Lower lobe of right lung (tissue), 2 donors: ENCODE measurements at places on chromosomes 12 and 14.
A peak's percentile ranks its signal among the peaks of the same experiment; 100 is the strongest.

- no peak for DNase-seq
These were observed 119.6 kb downstream of the DERA start for GRCh38 chr12:16030744-16031143.

DNA sequence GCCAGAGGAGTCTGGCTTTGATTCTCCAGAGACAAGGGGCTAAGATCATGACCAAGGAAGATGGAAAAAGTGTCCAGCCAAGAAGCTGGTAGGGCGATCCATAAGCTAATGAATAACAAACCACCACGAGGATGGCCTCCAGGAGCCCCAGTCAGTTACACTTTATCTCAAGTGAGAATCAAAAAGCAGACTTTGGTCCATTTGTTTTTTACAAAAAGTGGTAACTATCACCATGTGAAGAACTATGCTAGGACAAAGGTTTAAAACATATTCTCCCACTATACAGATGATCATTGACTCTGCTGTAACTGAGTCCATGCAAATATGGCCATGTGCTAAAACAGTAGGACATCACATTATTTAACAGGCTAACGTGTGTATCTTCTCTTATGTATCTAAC is 13.9 kb downstream of the SETD3 start:
- no peak for DNase-seq

- no peak for DNase-seq
These were observed 619.5 kb downstream of the RERGL start for GRCh38 chr12:17470460-17470859.

GRCh38 chr12:7067096-7067495 is 6.6 kb downstream of the C1S start:
- DNase-seq = no peak

DNA sequence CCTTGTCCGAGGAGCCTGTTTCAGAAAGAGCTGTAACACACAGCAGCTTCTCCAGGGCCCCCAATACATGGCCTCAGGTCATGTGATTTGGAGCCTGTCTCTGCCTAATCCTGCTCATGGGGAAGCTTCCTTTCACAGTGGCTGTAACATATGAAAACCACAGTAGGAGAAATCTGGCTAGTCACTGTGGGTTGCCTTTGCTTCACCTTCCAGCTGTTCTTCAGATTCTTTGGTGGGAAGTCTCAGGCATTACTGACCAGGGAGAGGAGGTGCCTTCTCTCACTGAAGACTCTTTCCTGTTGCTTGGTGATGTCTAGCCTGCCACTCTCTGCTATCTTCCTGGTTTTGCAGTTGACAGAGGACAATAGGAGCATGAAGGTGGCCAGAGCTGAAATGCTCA is 350.6 kb downstream of the DPF3 start:
- no peak for DNase-seq

- DNase-seq = no peak
These were observed 35.8 kb downstream of the DDX51 start for GRCh38 chr12:132108211-132108832.

DNA sequence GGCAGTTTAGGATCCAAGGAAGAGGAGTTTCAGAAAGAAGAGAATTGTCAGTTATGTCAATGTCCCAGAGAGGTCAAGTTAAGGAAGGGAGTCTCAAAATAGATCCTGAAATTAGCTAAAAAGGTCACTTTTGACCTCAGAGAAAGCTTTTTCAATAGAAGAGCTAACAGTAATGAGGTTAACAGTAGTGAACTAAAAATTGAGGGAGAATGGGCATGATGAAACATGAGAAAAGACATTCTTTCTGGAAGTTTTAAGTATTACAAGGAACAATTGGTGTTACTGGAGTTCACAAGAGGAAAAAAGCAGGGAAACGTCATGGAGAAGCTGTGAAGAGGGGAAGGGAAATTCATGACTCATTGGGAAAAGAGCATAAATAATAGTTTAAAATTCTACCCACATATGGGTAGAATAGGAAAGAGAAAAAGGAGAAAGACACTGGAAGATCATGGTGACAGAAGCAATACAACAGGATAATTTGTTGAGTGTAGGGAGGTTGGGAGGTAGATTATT is 381.2 kb upstream of the FAR2 start:
- DNase-seq = no peak

GRCh38 chr14:59904184-59904583 is 15.8 kb upstream of the LRRC9 start:
- DNase-seq = no peak

- DNase-seq = no peak
These were observed 29.9 kb downstream of the PLEKHG7 start for GRCh38 chr12:92732716-92733115.

GRCh38 chr14:105487986-105488777 is 1.5 kb downstream of the CRIP1 start:
- DNase-seq = no peak

GRCh38 chr14:104478656-104479055 is 100.9 kb upstream of the C14orf180 start:
- no peak for DNase-seq

- no peak for DNase-seq
These were observed 45.3 kb downstream of the FRS2 start for GRCh38 chr12:69515394-69515930.

DNA sequence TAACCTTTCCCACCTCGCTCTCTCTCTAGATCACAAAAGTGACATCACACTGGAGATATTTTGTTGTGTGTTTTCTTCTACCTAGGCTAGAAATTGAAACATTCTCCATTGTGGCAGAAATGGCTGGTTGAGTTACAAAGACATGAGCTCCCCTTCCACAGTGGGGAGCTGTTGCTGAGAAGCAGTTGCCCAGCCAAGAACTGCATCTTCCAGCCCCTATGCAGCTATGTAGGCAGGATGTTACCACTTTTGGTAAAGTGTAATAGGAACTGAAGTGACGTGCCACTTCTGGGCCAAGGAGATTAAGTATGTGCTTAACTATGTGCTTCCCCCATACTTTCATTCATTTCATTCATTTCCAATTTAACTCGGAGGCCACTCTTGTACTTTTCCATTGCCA is 138.7 kb upstream of the E2F7 start:
- DNase-seq = no peak

DNA sequence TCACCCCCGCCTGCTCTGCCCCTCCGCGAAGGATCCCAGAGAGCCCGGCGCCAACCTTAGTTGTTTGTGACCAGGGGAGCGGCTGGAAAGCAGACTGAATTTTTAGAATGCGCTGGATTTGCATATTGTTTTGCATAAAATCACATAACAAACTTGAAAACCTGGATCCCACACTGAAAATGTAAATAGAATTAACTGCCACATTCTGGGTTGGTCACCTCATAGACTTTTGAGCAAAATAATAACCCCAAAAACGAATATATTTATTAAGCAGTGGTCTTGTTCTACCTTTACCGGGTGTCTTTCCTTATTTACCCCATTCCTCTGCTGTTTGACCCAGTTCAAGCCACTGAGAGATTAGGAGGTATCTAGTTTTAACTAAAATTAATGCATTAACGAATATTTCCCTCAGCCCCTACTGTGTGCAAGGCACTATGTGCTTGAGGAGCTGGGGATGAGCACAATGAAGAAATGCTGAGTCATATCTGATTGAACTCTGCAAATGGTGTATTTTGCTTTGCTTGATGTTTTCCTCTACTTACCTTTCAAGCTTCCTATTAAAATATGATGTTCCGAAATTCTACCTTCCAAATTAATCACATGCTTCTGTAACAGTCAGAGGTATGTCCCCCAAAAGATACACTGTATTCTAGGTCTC is 438 bp upstream of the EGLN3 start:
- no peak for DNase-seq

DNA sequence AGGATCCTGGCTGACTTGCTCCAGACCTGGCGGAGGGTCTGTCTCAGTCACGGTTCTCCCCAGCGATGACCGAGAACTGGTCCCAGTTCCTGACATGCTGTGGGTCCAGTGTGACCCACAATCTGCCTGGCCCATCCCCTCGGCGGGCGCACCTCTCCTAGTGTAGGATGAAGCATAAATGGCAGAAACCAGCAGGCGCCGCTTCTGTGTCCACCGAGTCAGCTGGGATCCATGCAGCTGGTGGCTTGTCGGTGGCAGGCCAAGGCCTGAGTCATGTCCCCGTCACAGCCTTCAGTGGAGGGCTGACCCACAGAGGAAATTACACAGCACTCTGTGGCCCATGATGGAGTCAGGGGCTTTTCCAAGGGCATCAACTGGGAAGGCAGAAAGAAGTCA is 38.5 kb downstream of the NFKBIA start:
- DNase-seq = peak; percentile 57

DNA sequence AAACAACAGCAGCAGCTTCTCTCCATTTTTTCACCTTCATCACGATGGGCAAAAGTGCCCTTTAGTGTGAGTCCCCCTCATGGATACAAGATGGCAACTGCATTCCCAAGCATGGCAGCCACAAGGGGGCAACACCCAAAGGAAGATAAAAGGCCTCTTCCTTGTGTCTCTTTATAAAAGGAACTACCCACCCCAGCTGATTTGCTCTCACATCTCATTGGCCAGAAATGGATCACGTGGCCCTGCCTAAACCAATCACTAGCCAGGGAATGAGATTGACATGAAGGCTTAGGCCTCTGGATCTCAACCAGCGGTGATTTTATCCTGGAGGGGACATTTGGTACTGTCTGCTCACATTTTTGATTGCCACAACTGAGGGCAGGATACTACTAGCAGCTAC is 21.9 kb upstream of the IFT81 start:
- no peak for DNase-seq

- no peak for DNase-seq
These were observed 84.0 kb downstream of the CCDC88C start for GRCh38 chr14:91333650-91334039.

- DNase-seq = no peak
These were observed 55.5 kb downstream of the CHGA start for GRCh38 chr14:92978229-92979021.

DNA sequence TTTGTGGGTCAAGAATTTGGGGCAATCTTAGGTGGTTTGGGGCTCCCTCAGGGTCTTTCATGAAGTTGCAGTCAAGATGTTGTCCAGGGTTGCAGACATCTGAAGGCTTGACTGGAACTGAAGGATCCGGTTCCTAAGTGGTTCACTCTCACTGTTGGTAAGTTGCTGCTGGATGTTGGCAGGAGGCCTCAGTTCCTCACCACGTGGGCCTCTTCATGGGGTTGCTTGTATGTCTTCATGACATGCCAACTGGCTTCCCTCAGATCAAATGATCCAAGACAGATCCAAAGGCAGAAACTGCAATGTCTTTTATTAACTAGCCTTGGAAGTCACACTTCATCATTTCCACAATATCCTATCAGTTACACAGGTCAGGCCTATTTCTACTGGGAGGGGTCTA is 49.2 kb downstream of the ARF6 start:
- DNase-seq = no peak

DNA sequence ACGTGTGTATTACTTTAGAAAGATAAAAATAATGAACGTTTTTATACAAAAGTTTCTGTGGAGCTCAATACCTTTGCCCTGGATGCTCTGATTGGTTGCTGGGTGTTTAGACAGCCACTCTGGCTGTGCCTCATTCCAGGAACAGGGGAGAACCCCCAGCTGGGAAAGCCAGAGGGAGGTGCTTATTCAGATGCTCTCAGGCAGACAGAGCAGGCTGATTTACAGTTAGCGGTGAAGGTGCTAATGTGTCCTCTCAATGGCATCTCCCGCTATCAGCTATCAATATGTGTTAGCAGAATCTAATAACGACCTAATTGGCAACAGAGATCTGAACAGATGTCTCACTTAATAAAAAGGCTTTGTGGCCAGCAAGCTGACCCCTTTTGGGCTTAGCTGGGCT is 402.3 kb downstream of the NUAK1 start:
- DNase-seq = no peak

- DNase-seq = peak; percentile 84
These were observed at the start of gene ZFHX2 for GRCh38 chr14:23551266-23552028. TSS of gene ZFHX2 (minus strand) at chr14:23551765. CDS start at chr14:23535325, 16,440 bp downstream.

DNA sequence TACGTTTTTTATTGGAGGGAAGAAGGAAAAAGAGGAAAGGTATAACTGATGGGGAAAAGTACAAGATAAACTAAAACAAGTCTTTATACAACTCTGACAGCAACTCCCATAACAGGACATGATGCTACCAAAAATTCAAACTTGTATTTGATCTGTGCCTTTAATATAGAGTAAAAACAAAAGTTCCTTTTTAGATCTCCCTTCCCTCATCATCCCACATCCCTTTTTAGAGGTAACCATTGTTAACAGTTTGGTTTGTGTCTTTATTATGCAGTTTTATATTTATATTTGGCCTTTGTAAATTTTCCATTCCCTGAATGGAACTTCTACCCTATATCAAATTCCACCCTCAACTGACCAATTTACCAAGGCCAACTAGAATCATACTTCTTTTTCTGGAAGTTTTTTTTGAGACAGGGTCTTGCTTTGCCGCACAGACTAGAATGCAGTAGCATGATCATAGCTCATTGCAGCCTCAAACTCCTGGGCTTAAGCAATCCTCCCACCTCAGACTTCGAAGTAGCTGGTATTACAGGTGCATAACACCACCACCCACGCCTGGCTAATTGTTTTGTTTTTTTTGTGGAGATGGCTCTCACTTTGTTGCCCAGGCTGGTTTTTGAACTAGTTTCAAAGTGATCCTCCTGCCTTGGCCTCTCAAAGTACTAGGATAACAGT is 36.9 kb downstream of the RAB21 start:
- no peak for DNase-seq

- no peak for DNase-seq
These were observed 9.1 kb downstream of the HEATR5A start for GRCh38 chr14:31411218-31411727.

GRCh38 chr14:60807247-60807646 is 72.7 kb downstream of the MNAT1 start:
- DNase-seq = no peak

GRCh38 chr14:34642595-34642994 is 12.6 kb upstream of the SNX6 start:
- no peak for DNase-seq

DNA sequence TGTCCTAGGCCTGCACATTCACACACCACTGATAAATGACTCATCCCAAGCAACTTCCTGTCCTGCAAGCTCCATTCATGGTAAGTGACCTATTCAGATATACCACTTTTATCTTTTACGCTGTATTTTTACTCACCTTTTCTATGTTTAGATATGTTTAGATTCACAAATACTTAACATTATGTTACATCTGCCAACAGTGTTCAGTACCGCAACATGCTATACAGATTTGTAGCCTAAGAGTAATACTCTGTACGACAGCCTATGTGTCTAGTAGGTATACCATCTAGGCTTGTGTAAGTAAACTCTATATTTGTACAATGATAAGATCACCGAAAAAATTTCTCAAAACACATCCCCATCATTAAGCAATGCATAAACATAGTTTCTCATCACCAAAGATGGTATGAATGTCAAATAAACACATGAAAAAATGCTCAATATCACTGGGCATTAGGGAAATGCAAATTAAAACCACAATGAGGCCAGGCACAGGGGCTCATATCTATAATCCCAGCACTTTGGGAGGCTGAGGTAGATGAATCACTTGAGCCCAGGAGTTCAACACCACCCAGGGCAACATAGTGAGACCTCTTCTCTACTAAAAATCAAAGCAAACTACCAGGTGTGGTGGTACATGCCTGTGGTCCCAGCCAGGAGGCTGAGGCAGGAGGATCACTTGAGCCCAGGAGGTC is 20.7 kb downstream of the ATXN2 start:
- no peak for DNase-seq

DNA sequence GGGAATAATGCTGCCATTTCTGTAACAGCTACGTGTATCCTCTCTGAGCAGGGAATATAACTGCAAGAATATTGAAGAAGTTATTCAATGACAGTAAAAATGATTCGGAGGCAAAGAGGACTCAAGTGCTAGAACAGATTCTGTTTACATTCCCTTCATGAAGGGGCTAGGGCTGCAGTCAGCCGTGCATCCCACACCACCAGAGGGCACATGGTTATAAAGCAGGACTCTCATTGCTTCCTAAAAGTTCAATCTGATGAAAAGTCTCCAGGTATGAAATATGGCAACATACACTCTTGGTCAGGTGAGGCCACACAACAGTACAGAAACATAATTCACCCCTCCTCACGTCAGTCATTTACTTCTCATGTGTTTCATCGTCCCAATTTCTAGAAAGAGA is 34.0 kb downstream of the TCHP start:
- DNase-seq = no peak
